ENCODE measurements at places on chromosomes 7 and 10.

DNA sequence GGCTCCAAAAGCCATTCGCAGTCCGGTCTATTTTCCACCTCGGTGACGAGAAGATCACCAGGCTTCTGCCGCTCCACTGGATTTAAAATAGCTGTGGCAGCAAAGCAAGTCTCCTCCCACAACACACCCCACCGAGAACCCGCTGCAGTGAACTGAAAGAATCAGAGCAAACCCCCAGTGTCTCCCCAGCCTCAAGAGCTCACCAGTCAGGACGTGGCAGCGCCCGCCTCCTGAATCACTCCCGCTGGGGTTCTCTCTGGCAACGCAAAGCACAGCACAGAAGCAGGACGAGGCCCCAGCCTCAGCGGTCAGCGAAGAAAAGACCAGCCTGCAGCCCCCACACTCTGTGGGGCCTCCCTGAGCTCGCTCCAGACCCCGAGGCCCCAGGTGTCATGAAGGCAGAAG, 126.1 kb upstream of the PPP2R2D start:
- no peak for DNase-seq

GRCh38 chr7:52726493-52726892, 308.9 kb upstream of the POM121L12 start:
- no peak for DNase-seq

DNA sequence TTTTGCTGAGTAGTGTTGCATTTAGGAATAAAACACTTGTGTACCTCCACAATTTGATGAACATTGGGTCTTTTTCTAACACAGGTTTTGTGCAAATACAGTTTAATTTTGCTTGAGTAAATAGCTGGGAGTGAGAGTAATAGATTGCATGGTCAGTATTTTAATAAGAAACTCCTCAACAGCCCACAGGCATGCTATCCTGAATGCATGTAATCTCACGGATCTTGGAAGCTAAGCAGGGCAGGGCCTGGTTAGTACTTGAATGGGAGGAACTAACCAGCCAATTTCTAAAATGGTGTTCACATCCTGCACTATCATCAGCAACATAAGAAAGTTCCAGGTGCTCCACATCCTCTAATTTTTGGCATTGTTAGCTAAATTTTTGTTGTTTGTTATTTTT, 685.4 kb upstream of the MBL2 start:
- DNase-seq = no peak

DNA sequence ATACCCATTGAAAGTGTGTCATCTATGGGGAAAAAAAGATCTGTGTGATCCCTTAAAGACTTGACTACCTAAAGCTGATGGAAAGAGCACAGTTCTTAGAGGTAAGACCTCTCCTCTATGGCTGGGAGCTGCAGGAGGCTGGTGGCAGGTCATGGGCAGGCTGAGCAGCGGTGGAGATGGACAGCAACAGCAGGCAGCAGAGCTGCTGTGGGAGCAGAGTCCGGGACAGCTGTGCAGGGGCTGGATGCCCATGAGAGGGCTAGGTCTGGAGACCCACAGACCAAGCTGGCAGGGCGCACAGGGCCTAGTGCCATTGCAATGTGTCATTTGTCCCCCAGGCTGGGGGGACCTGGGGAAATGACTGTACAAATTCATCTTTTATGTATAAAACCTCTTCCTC, 13.4 kb upstream of the EPHA1 start:
- no peak for DNase-seq

- no peak for DNase-seq
These were observed 17.1 kb downstream of the GRID1 start for GRCh38 chr10:86349474-86349873.

DNA sequence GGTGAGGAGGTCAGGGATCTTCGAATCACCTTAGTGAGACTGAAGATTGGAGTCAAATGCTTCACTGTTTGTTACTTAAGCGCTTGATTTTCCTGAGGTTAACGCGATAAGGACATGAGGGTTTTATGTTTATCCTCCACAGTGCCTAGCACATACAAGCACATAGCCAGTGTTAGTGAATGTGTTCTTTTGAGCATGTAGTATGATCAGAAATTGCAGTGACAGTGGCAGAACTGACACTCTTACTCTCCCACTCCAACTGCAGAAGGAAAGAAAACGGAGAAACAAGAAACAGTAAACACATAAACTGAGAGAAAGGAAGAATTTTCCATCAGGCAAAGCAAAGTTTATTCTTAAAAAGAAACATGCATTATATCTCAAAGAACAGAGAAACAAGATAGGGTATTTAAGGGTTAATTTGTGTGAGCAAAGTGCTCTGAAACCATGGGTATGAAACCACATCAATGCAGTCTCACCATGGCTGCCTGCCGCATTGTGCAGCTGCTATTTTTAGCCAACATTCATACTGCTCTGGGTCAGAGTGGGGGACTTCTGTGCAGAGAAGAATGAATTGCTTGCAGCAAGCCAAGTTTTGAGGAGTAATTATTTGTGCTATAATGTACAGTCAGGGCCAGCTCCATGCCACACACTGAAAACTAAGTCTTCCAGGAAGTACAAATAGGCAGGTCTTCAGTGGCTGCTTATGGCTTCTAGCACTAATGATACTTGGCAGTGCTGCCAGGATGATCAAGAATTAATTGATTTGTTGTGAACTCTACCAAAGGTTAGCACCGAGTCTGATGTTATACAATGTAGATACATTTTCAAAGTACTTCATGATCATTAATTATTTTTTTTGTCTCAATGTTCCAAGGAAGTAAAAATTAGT, 152.0 kb downstream of the MACC1 start:
- DNase-seq = no peak

DNA sequence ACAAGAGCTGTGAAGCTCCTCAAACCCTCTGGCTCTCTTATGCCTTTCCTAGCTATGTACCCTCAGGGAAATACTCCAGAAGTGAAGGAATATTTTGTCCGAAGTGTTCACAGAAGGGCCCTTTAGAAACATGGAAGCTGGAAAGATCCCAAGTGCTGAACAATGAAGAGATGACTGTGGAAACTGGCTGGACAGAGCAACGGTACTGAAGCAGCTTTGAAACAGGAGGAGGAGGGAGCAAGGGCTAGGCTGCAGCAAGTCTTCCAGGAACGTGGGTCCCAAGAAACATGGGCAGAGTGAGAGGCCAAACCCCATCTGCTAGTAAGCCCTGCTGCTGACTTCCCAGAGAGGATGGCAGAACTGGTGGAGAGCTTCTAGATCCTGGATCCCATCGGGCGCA, 3.0 kb upstream of the PSAP start:
- DNase-seq = no peak

DNA sequence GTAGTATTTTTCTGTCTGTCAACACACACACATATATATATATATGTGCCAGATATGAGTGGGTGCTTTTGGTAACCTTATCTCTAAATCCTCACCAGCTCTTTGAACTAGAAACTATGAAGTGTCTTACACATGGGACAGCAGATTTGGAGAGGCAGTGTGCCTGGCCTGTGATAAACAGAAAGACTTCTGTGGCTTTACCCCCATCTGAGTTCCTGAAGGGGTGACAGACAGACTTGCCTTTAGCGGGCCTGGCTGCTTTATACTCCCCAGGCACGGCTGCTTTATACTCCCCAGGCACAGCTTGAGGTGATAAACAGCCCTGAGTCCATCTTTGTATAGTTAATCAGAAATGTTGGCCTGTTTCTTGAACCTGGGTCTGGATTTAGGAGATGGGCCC, 5.6 kb downstream of the BAG3 start:
- no peak for DNase-seq
